Skeletal muscle cell (primary cell): ENCODE measurements at places on chromosomes 7 and 10.

DNA sequence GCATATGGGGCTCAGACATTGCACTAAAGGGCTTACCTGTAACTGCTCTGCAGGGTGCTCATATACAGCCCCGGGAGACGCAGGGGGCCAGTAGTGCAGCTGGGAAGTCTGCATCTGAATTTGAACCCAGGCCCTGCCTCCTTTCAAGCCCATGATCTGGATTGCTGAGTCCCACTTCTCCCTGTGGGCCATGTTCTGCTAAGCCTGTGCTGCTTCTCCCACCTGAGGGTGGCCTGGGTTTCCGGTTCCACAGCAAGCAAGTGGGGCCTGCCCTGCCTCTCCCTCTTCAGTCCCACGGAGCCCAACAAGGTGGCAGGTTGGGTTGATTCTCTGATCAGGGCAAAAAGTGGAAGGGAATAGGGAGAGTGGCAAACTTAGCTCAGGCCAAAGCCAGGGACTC is 56.6 kb upstream of the GDF10 start:
- DNase-seq, result no peak

- no peak for DNase-seq
Measured at GRCh38 chr10:36489181-36489580, 636.2 kb upstream of the ANKRD30A start.

- no peak for DNase-seq
Measured at GRCh38 chr7:155710031-155710430, 65.6 kb downstream of the RBM33 start.

DNA sequence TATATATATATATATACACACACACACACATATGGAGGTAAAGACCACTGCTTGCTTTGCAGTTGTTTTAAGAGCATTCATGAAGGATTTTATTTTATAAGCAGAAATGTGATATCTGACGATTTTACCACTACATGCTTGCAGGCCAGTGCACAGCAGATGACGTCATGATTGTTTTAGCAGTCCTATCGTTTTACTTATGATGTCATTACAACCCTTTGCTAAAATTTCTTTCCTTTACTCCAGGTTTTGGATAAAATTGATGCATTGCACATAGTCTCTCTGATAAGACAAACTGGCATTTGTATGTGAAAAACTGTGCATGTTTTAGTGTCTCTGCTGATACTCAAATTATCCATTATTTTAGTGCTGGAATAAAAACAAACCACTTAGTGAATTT is 9.2 kb downstream of the EGFR start:
- no peak for DNase-seq

DNA sequence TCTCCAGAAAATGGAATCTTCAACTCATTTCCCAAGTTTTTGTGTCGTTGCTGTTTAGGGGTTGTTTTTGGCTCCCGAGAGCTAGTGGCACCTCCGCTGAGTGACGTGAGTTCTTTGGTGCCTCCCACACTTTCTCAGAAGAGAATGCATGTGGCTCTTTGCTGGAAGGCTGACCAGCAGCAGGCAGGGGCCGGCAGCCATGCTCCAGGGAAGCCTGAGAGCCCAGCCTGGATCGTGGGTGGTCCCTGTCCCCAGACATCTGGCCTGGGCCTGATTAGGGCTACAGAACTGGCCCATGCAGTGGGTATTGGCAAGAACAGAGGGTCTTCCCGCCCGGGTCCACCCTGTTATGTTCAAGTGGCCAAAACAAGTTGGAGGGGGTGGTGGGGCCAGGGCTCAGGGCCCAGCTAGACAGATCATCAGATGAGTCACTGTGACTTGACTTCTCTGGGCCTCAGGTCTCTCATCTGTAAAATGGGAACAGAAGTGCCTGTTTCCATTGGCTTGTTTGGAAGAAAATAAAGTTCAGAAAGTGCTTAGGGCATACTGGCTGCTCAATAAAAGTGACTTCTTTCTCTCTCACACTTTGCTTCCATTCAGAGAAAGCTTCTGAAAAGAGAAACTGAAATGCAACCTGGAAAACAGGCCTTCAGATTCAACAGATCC is 83.1 kb downstream of the STRA8 start:
- DNase-seq, result no peak

DNA sequence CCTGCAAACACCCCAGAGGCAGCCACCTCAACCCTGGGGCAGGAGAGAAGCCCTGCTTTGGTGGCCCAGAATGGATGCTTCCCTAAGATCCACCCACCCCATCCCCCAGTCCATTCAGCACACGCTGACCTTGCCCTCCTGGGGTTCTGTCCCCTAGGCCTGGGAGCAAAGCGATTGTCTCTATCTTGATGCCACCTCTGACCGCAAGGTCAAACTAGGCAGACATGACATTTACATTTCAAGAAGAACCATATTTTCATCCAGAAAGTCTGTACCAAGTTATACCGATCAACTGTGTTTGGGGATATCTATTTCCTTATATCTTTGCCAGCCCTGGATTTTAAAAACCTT is 23.0 kb downstream of the MAT1A start:
- DNase-seq, result no peak

- no peak for DNase-seq
Measured at GRCh38 chr7:26437003-26437532, 145.4 kb downstream of the SNX10 start.

- no peak for DNase-seq
Measured at GRCh38 chr10:6002809-6003510, 25.6 kb upstream of the IL15RA start.

GRCh38 chr7:25250386-25250785 is 22.1 kb upstream of the NPVF start:
- no peak for DNase-seq

DNA sequence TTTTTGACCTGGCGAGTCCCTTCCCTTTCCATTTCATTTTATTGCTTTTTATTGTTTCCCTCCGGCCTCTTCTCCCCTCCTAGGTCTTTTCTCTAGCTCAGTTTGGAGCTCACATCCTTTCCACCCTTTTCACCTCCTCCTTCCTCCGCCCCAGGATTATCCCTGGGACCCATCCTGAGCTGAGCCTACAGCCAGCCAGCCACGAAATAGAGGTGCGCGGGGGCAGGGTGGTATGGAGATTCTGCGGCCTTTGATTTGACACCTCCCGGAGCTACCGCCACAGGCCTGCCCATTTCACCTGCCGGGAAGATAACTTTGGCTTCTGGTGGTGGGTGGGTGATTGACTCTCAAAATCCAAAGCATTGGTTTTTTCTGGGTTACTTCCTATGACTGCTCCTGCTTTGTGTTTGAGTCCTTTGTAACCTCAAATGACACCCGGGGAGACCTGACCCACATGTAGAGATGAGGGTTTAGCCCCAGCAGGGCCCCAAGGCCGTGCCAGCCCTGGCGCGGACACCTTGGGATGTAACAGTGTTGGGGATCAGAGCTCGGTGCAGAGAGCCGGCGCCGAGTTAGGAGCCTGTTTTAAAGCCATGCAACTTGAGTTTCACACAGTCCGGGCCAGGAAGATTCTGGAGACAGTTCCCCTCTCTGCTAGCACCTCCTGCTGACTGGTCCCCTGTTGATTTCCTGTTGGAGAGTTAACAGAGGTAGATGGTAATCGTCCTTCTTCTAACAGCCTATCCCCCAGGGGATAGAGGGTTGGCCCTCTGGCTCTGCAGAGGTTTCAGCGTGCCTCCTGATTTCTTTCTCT is 1.5 kb downstream of the DUSP5 start:
- peak; percentile 47 for DNase-seq

DNA sequence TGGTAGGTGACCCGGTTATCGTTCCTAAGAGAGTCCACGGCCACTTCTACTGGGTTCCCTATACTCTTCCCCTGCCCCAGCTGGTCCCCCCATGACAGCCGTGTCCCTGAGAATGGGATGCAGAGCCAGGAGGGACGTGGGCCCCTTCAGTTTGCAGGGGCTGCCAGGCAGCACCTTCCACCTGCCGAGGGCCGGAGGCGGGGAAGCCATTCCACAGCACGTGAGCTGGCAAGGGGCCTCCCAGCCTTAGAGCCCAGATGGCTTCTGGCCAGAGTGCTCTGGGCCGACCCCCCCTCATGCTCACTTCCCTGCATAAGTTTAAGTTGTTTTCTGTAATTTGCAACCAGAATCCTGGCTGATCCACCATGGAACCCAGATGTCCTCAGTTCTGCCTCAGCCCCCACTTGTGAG is 39.0 kb downstream of the DIP2C start:
- no peak for DNase-seq

DNA sequence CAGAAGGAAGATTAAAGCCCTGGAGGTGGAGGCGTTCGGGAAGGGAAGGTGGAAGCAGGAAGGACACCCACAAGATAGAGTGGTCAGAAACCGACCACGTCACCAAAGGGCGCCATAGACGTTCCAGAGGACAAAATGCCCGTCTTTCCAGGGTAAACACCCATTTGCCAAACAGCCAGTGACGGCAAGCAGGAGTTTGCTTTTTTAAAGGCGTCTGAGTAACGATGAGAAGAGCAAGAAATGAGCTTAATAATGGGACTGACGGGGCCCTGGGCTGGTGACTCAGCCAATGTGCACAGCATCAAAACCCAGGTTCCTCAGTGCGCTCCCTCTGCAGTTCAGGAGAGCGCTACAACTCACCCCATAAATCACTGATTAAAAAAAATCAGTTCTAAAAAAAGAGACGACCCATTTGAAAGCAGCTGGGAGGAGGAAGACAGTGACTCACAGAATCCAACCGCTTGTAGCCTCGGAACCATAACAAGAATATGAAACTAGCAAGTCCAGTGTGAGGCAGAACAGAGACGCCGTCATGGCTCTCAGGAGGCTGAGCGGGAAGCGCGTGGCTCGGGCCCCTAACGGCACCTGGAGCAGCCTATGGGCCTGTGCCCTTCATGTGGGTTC is 5.9 kb downstream of the DIP2C start:
- peak; percentile 76 for DNase-seq

- DNase-seq, result peak; percentile 94
Measured at GRCh38 chr7:94059746-94060145, 55.6 kb upstream of the BET1 start.

DNA sequence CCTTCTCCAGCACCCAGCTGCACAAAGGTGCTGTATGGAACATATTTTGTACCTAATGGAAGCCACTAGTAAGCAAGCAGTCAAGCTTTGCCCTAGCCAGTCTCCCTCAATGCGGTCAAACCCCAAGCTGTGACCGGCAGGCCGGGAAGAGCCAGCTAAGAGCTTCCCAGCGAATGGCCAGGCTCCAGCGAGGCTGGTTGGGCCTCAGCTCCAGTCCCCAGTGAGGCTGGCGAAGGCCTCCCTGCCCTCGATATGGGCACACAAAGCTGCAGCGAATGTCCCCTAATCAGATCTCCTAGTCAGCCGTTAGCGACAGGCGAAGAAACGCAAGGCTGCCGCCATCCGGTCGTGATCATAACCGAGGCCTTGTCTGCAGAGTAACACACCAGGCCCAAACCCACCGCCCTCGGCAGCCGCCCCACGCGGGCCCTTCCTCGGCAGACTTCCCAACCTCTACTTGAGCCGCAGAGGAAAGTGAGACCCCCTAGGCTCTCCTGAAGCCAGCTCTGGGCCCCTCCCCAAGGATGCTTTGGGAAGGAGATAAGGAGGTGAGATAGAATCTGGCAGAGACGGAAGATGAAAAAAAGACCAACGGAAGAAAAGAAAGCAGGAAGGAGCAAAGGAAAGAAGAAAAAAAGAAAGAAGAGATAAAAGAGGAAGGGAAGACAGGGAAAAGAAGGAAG is 3.1 kb upstream of the HOXA9 start:
- no peak for DNase-seq

- DNase-seq, result peak; percentile 81
Measured at GRCh38 chr10:63236113-63236935, 103.2 kb downstream of the NRBF2 start.

DNA sequence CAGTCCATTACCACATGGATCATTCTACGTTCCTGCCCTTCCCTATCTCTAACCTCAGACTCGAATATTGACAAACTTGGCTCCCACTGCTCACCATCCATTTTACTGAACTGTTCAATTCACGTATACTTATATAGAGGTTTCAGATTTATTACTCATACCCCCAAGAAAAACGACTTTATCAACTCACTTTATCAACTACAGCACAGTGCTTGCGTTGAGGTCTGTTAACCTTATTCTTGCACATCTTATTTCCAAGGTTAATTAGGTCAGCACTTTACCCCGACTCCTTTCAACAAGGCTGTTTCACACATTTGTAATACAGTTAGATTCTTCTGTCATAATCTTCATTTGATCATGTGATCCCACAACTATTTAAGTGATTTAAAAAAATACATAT is 162.3 kb upstream of the AHR start:
- DNase-seq, result no peak
